Temporal lobe (tissue), 4 donors: ENCODE measurements at places on chromosomes 16 and 17. TPM values are rescaled to one million over a fixed set of nuclear protein-coding genes. Genes with fewer than 3 reads are reported as not detected.

SLC52A1 gene
- total RNA-seq = not detected

TP53TG3 gene
- total RNA-seq = not detected

CCT6B gene
- 1.7 TPM for total RNA-seq

TPSAB1 gene
- not detected for total RNA-seq

NPIPA5 gene
- total RNA-seq = 0.25 TPM

CHST4 gene
- total RNA-seq = under 0.01 TPM
